ENCODE measurements at places on chromosomes 16 and 17.

- no peak for DNase-seq
Observed at GRCh38 chr16:61332461-61332860, 703.8 kb downstream of the CDH8 start.

DNA sequence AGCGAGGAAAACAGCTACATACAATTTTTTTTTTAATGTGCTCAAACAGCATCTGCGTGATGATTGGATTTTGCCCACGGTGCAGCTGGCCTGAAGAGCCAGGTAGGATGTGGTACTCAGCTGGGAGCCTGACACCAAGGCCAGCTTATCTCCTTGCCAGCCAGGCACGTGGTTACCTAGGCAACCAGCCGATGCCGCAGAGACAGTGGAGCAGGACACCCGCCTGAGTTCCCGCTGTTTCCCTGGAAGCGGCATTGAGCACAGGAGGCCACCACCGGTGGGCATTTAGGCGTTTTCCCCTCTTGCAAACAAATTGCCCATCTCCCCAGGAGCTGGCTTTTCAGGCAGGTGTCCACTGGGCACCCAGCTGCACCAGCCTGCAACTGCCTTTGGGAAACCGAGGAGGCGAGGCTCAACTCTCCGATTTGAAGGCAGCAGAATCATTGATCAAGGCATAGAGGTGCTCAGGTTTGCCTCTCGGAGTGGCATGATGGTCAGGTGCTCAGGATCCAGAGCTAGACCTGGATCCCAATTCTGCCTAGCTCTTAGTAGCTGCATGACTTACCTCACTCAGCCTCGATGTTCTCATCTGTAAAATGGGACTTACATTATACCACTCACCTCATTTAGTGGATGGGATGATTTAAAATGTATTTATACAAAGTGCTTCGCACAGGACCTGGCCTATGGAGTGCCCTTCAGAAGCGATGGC is 137.5 kb upstream of the PLCG2 start:
- no peak for DNase-seq

GRCh38 chr16:85537795-85538401 is 75.2 kb upstream of the GSE1 start:
- no peak for DNase-seq

DNA sequence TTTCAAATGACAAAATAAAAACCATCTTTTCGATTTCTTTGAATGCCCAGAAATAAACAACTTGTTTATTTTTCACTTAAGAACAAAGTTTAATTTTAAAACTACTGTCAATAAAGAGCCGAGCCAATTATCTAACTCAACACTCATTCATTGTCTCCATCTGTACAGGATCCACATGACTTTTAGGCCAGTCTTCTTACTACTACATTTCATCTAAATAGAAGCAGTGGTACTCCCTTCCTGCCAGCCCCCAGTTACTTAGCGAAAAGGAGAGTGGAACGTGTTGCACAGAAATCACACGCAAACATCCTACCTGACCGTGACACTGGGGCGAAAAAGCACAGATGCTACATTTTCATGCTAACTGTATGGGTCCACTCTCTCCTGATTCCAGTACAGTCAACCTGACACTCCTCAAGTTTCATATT is 1.2 kb downstream of the GNA13 start:
- DNase-seq = no peak

GRCh38 chr17:69485901-69486643 is 71.6 kb downstream of the MAP2K6 start:
- DNase-seq = no peak

- no peak for DNase-seq
Observed at GRCh38 chr17:76138234-76138895, 2.7 kb downstream of the FOXJ1 start.

DNA sequence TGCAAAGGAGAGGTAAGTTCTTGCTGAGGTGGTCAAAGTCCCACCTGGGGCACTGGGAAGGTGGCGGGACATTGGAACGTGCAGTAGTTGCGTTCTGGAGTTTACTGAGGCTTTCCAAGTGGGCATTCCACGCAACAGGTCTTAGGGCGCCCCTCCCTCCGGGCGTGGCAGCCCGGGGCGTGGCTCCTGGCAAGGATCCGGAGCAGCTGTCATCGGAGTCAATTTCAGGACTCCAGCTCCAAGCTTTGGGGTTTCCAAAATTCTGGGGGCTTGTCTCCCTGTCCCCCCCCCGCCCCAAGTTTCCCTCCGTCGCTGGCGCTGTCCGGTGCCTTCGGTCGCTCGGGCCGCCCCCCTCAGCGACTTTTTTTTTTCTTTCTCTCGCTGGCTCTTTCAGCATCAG is 43.1 kb upstream of the AMZ2 start:
- no peak for DNase-seq

DNA sequence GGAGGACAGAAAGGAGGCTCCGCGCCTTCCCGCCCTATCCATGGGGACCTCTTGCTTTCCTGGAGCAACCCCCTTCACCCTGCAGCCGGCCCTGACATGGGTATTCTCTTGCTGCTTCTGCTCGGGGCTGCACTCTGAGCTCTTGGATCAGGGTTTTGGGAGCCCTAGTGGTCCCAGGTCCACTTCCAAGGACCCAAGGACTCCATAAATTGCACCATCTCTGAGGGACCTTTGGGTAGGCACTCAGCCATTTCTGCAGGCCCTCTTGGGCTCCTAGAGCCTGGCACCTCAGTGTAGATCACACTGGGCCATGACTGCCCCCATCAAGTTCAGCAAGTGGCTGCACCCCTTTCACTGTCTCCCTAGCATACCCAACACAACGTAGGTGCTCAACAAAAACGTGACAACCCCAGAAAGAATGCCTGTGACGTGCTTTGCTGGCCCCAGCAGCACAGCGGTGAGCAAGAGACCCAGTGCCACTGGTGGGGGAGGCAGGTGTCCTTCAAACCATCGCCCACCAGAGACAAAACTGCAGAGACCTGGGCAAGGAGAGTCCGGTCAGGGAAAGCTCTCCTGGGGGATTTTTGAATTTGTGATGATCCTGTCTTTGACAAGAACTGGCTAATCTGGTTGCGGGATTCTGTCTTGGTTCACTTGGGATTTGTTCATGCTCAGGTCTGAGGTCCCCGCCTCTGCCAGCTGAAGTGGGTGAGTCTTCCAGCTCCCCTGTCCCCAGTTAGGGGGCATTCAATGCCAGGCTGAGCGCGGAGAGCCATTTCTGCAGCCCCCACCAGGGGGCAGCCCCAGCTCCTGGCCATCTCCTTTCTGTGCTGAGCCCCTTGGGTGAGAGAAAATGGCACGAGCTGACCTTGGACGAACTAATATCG is 2.5 kb upstream of the RAB11FIP4 start:
- DNase-seq = no peak

DNA sequence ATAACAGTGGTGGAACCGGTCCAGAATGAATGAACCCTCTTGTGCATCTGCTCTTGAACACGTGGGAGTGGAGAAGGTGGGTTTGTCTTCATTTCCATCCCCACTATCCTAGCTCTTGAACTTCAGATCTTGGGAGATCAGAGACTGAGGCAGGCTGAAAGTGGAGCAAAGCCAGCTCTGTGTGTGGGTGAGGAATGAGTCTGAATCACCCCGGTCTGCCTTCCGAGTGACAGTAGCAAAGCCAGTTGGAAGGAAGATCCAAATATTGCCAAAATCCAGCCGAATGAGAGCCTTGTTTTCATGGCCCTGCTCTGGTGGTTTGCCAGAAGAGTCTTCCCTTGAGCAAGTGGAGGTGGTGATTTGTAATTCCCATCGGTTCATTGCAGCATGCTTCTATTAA is 29.0 kb upstream of the ASIC2 start:
- no peak for DNase-seq

DNA sequence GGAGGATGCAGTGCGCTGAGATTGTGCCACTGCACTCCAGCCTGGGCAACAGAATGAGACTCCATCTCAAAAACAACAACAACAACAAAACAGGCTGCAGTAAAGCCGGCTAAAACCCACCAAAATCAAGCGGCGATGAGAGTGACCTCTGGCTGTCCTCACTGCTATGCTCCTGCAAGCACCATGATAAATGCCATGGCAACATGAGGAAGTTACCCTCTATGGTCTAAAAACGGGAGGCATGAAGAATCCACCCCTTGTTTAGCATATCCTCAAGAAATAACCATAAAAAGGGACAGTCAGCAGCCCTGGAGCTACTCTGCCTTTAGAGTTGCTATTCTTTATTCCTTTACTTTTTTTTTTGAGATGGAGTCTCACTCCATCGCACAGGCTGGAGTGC is 8.4 kb upstream of the LGALS3BP start:
- no peak for DNase-seq

- no peak for DNase-seq
Observed at GRCh38 chr16:22813948-22814710, at the start of gene HS3ST2. Gene HS3ST2 (plus strand): TSS chr16:22814162. CDS start chr16:22814611, 449 bp downstream.

DNA sequence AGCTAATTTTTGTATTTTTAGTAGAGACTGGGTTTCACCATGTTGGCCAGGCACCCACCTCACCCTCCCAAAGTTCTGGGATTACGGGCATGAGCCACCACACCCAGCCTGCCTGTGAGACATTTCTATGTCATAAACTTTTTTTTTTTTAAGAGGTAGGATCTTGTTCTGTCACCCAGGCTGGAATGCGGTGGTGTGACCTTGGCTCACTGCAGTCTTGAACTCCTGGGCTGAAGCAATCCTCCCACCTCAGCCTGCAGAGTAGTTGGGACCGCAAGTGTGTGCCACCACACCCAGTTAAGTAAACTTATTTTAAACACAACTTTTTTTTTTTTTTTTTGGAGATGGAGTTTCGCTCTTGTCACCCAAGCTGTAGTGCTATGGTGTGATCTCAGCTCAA is 47.2 kb downstream of the SCNN1G start:
- DNase-seq = no peak

- no peak for DNase-seq
Observed at GRCh38 chr17:79369001-79369400, 241.8 kb downstream of the RBFOX3 start.

- DNase-seq = no peak
Observed at GRCh38 chr16:54110016-54110981, 176.3 kb downstream of the IRX3 start.

DNA sequence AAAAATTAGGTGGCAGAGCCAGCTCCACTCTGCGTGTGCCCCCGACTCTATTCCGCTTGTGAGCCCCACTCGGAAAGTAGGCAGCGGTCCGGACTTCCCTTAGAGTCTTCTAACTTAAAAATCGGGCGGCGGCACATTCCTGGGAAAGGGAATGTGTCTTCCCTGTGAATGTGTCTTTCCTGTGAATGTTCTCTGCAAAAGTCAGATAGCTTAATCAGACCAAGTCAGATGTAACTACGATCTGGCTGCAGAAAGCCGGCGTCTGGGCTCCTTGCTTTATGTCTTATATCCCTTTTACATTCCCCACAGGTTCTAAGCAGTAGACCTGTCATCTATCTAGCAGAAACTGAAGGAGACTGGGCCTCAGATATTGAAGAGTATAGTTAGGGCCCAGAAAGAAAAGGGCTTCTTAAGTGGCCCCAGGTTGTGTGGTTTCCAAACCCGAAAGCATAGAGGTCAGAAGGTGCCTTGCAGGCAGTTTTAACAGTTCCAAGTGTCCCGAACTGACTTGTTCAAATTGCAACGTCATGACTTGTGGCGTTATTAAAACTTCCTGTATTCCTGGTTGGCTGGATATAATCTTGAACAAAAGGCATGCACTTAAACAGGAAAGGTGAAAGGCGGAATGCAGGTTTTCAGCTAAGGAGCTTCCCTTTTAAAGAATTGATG is 601 bp downstream of the PHKB start:
- no peak for DNase-seq

GRCh38 chr16:17940584-17941364 is 395.8 kb downstream of the NPIPA8 start:
- DNase-seq = no peak

DNA sequence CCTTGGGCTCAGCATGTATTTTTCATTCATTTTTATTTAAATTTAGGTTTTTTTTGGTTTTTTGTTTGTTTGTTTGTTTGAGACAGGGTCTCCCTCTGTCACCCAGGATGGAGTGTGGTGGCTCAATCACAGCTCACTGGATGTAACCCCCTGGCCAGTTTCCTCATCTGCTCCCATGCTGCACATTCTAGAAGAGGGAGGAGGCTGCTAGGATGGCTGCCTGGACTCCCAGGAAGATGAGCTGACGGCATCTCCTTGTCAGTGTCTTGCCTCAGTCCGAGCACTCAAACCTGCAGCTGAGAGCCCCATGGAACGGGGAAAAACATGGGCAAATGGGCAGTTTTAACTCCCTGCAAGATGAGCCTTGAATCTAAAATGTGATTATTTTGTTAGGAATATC is 7.5 kb downstream of the MEAK7 start:
- DNase-seq = no peak

- DNase-seq = no peak
Observed at GRCh38 chr17:58318065-58318481, 10.5 kb downstream of the TSPOAP1 start.

GRCh38 chr16:59326955-59327354 is 592.8 kb upstream of the GOT2 start:
- DNase-seq = no peak

DNA sequence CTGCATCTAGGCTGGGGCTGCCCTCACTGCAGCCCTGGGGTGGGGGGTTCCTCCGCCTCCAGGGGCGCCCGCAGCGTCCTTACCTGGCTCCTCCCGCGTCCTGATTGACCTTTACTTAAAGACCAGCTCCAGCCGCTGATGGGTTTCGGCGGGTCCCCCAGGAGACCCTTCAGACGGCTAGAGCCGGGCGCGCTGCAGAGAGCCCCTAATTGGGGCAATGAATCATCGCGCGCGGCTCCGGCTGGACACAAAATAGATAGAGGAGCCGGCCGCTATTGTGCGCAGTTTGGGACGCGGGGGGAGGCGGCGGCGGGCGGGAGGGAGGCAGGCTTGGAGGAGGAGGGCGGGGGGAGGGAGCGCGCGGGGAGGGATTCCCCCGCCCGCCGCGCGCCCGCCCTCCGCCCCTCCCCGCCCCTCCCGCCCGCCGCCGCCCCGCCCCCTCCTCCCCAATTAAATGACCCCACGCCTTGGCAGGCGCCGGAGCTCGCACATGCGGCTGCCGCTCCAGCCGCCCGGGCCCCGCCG is 56.5 kb upstream of the CIBAR2 start:
- DNase-seq = no peak

- DNase-seq = no peak
Observed at GRCh38 chr16:28130099-28131088, 66.9 kb upstream of the GSG1L start.

- no peak for DNase-seq
Observed at GRCh38 chr17:28379814-28380801, 8.6 kb downstream of the SARM1 start.

DNA sequence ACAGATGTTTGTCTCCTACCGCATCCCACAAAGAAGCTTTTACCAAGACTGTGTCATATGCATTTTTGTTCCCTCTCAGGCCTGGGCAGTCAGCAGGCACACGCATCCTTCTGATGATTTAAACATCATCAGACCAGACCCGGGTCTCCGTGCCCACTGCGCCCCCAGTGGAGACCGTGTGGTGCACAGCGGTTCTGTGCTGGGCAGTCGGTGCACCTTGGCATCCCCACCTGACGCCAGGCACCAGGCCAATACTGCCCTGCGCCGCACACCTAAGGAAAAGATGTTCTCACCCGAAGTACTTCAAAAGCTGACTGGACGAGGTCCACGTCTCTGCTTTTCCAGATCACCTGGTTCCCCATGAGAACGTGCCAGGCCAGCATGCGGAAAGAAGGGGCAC is 10.6 kb upstream of the PLD6 start:
- no peak for DNase-seq

GRCh38 chr17:34673516-34673915 is 94.1 kb downstream of the TMEM132E start:
- DNase-seq = no peak

GRCh38 chr17:6688944-6689343 is 24.2 kb downstream of the SLC13A5 start:
- DNase-seq = no peak

Measured in kidney epithelial cell (primary cell).